ENCODE measurements at places on chromosomes 11 and 22.

GRCh38 chr11:70717936-70718595 lies 319.7 kb downstream of the CTTN start:
- no peak for DNase-seq

- no peak for DNase-seq
These were observed 93.6 kb downstream of the GRM5 start for GRCh38 chr11:88972210-88972609.

DNA sequence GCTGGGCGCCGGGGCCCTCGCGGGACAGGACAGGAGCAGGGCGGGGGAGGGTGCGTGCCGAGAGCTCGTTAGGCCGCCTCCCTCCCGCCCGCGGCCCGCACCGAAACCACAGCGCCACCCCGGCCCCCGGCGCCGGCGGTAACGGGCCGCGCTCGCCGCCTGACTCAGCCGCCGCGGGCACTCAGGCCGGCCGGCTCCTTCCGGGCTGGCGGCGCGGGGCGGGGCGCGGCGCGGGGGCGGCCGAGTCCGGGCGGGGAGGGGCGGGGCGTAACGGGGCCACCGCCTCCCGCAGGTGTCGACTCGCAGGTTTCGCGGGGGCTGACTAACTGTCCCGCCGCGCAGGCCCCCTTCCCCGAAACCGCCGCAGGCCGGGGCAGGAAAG lies at the start of gene AP5B1:
Gene AP5B1 (minus strand): TSS at position 207 of the 382 bp plus-strand sequence. CDS start 385 bp downstream, outside the sequence.
- no peak for DNase-seq

DNA sequence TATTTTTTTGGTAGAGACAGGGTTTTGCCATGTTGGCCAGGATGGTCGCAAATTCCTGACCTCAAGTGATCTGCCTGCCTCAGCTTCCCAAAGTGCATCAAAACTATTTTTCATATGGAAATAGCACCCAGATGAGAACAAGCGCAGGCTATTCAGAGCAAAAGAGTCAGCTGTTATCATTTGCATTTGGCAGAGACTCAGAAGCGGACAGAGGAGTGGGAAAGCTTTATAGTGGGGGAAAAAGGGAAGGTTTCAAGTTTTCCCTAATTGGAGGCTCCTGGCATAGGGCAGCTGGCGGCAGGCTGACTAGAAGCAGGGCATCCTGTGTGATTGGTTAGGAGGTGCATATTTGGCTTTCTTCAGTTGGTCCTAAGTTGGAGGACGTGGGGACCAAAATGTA lies 20.2 kb downstream of the ATG13 start:
- DNase-seq: no peak

GRCh38 chr22:37407856-37408255 lies 19.4 kb downstream of the ELFN2 start:
- no peak for DNase-seq

DNA sequence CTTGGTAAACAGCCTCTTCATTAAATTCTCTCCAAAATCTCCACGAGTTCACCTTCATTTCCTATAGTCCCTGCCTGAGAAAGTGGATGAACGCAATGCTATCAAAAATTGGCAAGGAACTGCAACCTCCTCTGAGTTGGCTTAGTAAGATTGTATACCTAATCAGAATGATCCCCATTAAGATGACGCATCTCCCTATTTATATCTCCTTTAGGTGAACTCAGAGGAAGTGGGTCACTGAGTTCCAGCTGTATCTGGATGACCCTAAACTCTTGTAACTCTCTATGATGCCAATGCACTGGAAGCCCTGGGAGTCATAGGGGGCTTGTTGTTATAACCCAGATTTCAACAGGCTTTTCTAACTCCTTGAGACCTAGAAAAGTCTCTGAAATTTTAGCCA lies 48.2 kb downstream of the OR10A6 start:
- no peak for DNase-seq

Data from NCI-H524 treated with DMSO at 0.1 percent for 48 hours (cell line).